ENCODE measurements at places on chromosomes 4 and X.

GRCh38 chrX:96425200-96425599, 259.4 kb upstream of the DIAPH2 start:
- DNase-seq, result no peak

DNA sequence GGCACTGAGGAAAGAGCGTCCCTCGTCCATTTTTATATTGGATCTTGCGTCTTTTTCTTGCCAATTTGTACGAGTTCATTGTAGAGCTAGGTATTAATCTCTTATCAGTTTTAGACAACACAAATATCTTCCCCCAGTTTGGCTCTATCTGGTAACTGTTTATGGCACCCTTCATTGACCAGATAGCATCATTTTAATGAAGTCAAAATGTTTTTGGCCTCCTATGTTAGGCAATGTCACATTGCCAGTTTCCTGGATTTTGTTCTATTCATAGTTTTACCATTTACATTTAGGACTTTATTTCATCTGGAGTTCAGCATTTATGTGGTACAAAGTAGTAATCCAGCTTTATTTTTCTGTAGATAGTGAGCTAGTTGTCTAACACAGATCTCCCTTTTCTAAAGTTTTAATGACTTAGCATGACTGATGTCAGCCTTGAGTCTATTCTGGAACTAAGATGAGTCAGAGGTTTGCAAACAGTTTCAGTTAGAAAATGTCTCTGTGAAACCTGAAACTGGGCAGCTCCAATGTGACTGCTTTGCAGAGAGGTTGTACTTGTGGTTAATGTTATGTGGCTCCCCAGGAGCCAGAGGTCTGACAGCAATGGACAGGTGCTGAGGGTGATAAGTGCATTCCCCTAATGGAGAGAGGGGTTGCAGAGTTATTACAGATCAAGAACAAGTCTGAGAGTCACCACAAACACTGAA, 5.3 kb upstream of the STBD1 start:
- peak; percentile 29 for DNase-seq

DNA sequence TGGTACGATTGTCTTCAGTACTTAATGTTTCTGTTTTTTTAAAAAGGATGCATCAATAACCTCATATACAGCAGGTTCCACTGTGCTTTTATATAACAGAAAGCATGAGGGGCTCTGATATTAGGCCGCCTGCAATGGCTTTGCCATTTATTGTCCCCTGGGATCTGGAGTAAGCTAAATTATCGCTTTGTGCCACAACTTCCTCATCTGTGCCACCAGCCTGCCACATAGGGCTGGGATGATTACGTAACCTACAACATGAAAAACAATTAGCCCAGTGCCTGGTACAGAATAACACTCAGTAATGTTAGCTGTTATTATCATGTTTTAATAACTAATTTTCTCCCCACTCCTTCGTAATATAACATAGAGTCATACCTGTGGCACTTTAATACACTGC, 65.5 kb upstream of the TRIM2 start:
- DNase-seq, result no peak

- no peak for DNase-seq
Measured at GRCh38 chrX:1610166-1610565, 4.7 kb upstream of the ASMT start.

GRCh38 chrX:155052738-155053498, 18.0 kb downstream of the CMC4 start:
- no peak for DNase-seq

- DNase-seq, result no peak
Measured at GRCh38 chr4:93030670-93031069, 726.9 kb downstream of the GRID2 start.

- no peak for DNase-seq
Measured at GRCh38 chr4:154030746-154031145, 241.9 kb upstream of the SFRP2 start.

DNA sequence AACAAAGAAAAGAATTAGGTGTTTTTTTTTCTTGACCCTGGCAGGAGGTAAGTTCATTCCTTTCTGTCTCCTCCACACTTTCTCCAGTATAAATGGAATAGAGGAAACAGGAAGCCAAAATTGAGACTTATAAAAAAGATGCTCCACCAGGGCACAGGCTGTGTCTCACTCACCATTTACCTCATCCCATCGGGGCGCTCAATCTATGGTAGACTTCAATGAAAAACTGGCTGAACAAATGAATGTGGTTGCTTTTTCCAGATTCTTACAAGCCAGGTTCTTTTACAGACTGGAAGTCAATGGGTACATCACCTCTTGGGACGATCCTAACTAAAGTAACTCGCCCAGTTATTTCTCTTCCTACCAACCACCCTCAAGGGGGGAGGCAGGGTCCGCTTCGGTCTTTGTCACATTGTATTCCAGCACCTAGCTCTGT, 685 bp downstream of the COMMD8 start:
- DNase-seq, result no peak

DNA sequence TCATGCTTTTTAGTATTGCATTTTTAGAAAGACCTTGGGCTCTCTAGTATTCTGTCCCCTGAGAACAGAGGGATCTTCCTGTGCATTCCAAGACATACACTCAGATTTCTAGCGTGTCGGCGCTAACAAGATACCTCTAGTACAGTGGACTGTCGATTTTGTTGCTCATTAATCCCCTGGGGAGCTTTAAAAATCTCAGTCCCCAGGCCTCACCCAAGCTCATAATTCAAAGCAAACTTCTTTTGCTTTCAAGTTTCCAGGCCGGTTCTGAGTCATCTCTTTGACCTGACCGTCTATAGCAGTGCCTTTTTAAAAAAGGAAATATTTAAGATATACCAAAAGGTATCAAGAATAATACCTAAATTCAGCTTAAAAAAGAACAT, 137.0 kb downstream of the AMMECR1 start:
- no peak for DNase-seq

GRCh38 chr4:108512615-108513505, 107.5 kb upstream of the RPL34 start:
- DNase-seq, result peak; percentile 50

GRCh38 chr4:108972613-108973283, 209.9 kb upstream of the ETNPPL start:
- DNase-seq, result no peak

GRCh38 chrX:26234177-26234576, 18.2 kb downstream of the MAGEB5 start:
- DNase-seq, result no peak

DNA sequence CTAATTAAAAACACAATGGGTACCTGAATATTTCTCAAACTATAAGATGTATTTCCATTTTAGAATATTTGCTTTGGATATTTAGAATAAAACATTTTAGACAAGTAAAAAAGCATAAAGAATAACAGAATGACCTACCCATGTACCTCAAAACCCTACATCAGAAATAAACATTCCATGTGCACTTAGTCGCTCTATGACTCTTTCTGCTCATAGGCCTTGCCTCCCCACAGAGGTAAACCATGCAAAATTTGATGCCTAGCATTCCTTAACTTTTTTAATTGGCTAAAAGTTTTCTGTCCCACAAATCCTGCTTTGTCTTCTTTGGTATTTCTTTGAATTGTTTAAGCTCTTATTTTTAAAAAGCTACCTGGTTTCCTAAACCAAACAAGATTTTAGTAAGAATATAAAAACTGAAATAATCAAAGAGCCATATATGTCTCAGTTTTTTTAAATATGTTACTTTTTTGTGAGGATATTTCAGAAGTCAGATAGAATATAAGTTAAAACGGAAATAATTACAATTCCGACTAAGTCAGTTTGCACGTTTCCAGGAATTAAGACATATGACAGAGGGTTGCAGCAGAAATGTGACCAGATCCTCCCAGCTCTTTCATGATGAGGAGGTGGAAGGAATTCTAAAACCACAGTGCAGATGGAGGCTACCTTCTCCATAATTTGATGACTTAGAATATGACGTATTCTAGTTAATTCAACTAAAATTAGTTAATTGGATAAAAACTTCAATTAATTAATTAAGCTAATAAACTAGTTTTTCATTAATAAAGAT, 102.5 kb downstream of the FIP1L1 start:
- no peak for DNase-seq

DNA sequence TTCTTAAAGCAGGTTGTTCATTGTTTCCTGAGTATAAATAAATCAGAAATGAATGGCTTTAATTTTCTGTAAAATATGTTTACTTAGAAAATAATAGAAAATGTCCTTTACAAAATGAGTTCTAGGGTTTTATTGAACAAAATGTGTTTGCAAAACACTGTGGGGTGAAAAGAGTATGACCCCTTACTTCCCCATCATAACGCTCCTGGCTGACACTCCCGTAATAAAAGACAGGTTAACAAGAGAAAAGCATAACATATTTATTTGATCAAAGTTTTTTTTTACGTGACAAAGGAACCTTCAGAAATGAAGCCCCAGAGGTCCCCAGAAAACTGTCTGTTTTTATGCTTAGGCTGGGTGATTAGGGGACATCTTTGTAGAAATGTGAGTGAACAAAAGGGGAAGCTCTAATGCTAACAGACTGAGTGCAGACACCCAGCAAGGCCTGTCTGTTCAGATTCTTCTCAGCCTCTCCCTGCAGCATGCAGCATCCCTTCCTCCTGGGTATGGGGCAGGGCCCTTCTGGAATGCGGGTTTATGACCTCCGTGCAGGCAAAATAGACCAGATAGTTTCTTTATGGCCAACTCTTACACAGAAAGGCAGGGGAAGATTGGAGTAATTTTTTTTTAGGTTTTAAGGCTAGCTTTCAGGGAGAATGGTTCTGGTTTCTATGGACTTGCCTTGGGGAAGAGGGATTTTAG, 26.1 kb downstream of the ZFP42 start:
- DNase-seq, result no peak

DNA sequence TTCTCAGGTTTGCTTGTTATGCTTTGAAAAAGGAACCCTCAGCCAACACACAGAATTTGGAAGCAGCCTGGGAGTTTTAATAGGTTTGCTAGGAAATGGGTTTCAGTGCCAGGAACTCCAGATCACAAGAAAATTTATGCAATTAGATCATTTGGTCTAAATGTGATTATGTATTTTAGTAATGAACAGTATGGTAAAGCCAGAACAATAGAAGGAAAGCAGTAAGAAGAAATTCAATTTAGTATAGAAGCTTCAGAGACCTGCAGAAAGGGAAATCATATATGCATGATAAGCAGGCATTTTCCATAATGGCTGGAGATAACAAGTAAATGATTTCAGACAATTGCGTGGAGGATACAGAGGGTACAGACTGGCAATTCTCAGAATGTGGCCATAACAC, 184.7 kb downstream of the KCNIP4 start:
- no peak for DNase-seq

GRCh38 chrX:153609917-153610835, 11.2 kb upstream of the CCNQ start:
- peak; percentile 82 for DNase-seq

DNA sequence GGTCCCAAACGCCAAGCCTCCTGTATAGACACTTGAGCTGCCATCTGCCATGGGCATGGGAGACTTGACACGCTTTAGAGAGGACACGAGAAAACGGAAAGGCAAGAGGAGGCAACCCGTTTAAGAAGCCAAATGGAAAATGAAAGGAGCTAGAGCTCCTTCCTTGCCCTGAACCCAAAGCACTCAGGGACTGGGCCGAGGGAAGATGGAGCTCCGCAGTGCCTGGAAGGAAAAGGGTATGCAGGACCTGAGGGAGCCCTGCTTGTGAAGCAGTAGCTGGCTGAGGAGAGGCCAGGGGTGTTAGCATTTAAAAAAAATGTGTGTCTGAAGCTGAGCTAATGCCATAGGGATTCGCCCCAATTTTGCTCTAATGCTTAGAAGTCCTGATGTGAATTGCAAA, 15.1 kb downstream of the MCF2 start:
- no peak for DNase-seq

DNA sequence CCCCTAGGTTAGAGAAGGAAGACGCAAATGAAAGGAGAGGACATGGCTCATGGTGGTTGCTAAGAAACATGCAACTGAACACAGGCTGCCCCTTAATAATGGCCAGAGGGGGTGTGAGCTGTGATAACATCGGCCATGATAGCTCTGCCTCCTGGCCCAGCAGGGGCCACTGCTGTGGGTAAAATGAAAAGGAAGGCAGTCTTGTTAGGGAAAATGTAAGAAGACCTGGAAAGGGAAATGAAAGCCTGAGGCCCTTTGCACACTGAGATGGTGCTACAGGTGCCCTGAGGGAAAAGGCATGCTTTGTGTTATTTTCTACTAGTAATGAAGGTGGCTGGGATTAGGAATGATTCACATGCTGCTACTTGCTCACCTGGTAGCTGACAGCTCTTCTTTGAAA, 123.6 kb upstream of the MID1 start:
- DNase-seq, result no peak

DNA sequence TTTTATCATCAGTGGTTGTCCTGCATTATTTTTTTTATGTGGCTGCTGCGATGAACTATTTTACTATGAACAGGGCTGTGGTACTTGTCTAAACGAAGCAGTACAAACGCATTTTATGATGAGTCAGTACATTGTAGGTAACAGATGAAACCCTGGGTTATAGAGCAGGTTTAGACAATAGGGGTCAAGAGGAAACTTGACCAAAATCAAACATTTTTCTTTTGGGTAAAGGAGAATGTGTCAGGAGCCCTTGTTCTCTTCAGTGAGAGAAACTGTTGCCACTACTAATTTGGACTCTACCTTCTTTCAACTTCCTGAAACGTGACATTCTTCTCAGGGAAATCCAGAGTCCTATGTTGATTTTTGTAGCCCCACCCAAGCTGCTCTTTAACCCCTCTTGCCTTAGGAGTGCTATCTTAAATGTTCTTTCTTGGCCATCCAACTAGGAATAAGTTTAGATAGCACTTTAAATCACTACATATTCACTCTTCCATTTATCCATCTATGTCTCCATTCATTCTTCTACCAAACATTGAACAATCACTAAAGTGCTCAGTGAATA, 415.8 kb upstream of the NR3C2 start:
- no peak for DNase-seq

- no peak for DNase-seq
Measured at GRCh38 chr4:44651425-44651824, at the start of gene YIPF7. Gene YIPF7, minus strand, starts transcription at chr4:44651625. Its CDS starts 1,525 bp downstream, at chr4:44650100.

DNA sequence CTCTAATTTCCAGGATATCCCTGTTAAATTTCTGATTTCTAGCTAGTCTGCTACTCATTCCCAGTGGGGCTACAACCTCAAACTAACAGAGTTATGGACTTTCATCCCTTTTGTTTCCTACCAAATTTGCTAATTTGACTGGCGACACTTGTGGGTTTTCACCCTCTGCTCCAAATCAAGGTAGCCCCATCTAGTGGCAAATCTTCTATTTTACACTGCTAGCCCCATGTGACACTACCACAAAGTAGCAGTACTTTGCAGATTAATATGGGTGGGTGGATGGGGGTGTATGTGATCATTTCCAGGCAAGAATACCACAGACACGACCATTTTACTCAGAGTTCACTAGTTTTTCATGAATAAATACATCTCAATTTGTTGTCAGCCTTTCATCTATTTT, 150.3 kb downstream of the MSL3 start:
- DNase-seq, result no peak

GRCh38 chr4:115145393-115146160, 32.2 kb upstream of the NDST4 start:
- peak; percentile 52 for DNase-seq
